ENCODE measurements at places on chromosomes 5 and 9. TPM values are rescaled to one million over a fixed set of nuclear protein-coding genes. Genes with fewer than 3 reads are reported as not detected.

- H3K36me3 ChIP-seq, result no peaks in the 10 kb centered on the region
- H3K4me3 ChIP-seq, result no peak overlapping the region
- DNase-seq, result no peak
- H3K4me1 ChIP-seq, result no peaks in the 10 kb centered on the region
Measured at GRCh38 chr5:117594166-117594565, 1019.5 kb upstream of the SEMA6A start.

GRCh38 chr5:116451066-116451465 is 123.6 kb downstream of the SEMA6A start:
- H3K4me1 ChIP-seq, result peaks cover 3% of the 10 kb centered on the region
- DNase-seq, result no peak
- no peaks in the 10 kb centered on the region for H3K36me3 ChIP-seq
- H3K27ac ChIP-seq, result no peak overlapping the region
- no peak overlapping the region for H3K4me3 ChIP-seq
- no peaks in the 10 kb centered on the region for H3K27me3 ChIP-seq

GRCh38 chr9:35903049-35903448 is 3.0 kb upstream of the HRCT1 start:
- no peaks in the 10 kb centered on the region for H3K36me3 ChIP-seq
- DNase-seq, result peak; percentile 54
- H3K4me1 ChIP-seq, result peaks cover 28% of the 10 kb centered on the region
- H3K27me3 ChIP-seq, result no peaks in the 10 kb centered on the region
- H3K27ac ChIP-seq, result no peak overlapping the region

DNA sequence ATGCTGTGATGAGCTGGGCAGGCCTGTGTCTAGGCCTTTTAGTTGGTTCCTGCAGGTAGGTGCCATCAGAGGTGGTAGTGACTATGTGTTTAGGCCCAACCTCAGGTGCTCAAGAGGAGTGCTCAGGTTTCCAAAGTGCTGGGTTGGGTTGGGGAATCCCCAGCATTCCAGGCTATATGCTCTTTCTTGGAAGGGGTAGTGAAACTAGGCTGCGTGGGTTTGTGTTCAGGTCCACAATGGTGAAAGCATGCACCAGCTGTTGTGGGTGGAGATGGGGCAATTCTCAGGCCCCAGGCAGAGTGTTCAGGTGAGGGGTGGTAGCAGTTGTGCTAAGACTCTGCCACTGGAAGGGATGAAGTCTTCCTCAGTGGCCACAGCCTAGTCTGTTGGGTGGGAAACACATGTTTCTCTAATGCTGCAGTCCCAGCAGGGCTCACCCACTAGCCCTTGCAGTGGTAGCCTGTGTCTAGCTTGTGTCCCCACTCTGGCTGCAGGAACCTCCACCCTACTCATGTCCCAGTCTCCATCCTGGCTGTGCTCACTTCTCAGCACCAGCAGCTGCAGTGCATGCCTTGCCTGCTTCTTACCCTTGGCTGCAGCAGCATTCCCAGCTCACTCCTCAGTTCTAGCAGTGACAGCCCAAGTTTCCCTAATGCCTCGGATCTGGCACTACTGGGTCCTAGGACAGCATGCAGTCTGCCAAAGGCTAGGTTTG is 78.9 kb downstream of the FAM170A start:
- H3K4me1 ChIP-seq, result no peaks in the 10 kb centered on the region
- no peak overlapping the region for H3K27ac ChIP-seq
- H3K4me3 ChIP-seq, result no peak overlapping the region
- H3K27me3 ChIP-seq, result no peaks in the 10 kb centered on the region
- H3K36me3 ChIP-seq, result no peaks in the 10 kb centered on the region

- no peaks in the 10 kb centered on the region for H3K4me1 ChIP-seq
- no peak overlapping the region for H3K4me3 ChIP-seq
Measured at GRCh38 chr5:66338828-66339227, 194.7 kb downstream of the SREK1 start.

GRCh38 chr9:121914017-121914595 is 179.0 kb downstream of the TTLL11 start:
- H3K27me3 ChIP-seq, result no peaks in the 10 kb centered on the region
- no peaks in the 10 kb centered on the region for H3K4me1 ChIP-seq
- H3K36me3 ChIP-seq, result no peaks in the 10 kb centered on the region
- DNase-seq, result no peak
- no peak overlapping the region for H3K27ac ChIP-seq

GRCh38 chr5:107516452-107517184 is 154.1 kb downstream of the EFNA5 start:
- DNase-seq, result peak; percentile 74
- no peak overlapping the region for H3K4me3 ChIP-seq
- no peaks in the 10 kb centered on the region for H3K27me3 ChIP-seq
- no peak overlapping the region for H3K27ac ChIP-seq
- H3K36me3 ChIP-seq, result no peaks in the 10 kb centered on the region

- H3K4me1 ChIP-seq, result no peaks in the 10 kb centered on the region
- no peak overlapping the region for H3K4me3 ChIP-seq
- H3K27me3 ChIP-seq, result no peaks in the 10 kb centered on the region
- no peak overlapping the region for H3K27ac ChIP-seq
- no peak for DNase-seq
- H3K36me3 ChIP-seq, result no peaks in the 10 kb centered on the region
Measured at GRCh38 chr5:116448870-116449427, 125.7 kb downstream of the SEMA6A start.

DNA sequence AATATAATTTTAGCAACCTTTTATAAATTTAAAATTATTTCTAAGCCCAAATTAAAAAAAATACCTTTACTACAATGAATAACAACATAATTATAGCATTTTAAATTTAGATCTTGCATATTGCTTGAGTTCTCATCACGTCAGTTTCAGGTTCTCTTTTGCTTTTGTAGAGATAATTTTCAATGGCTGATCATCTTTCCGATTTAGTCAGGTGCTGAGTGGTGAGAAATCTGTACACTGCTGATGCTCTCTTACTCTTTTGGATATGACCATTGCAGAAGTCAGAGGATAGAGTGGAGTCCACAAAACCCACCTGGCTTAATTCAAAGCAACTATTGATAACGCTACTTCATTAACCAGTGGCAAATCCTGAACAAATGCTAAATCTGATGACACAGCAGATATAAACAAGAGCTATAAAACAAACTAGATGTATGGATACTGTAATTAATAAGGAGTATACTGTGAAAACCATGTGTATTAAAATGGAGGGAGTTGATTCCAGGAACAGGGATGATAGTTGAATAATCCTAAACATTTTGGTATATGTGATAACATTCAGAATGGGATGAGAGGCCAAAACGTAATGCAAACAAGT is 394.8 kb downstream of the CSNK1G3 start:
- no peaks in the 10 kb centered on the region for H3K36me3 ChIP-seq
- H3K27ac ChIP-seq, result no peak overlapping the region
- no peak for DNase-seq
- no peak overlapping the region for H3K4me3 ChIP-seq
- H3K4me1 ChIP-seq, result no peaks in the 10 kb centered on the region

DNA sequence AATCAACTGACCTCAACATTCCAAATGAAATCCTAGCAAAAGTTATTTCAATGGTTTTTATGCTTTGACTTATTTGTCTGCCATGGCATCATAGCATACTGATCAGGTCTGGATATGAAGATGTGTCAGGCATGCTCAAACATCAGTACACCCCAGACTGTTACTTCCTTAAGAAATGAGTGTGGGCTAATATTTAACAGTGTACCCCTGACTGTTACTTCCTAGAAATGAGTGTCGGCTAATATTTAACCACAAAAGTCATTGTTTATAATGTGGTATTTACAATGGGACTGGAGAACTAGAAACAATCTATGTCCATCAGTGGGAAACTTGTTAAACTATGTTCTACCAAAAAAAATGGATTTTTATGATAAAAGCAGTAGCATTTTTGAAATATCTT is 38.1 kb upstream of the HNRNPA0 start:
- H3K27me3 ChIP-seq, result no peaks in the 10 kb centered on the region
- H3K27ac ChIP-seq, result no peak overlapping the region
- H3K4me1 ChIP-seq, result no peaks in the 10 kb centered on the region
- no peaks in the 10 kb centered on the region for H3K36me3 ChIP-seq

GRCh38 chr9:99834474-99834873 is 12.8 kb downstream of the NR4A3 start:
- H3K27me3 ChIP-seq, result no peaks in the 10 kb centered on the region
- peaks cover 2% of the 10 kb centered on the region for H3K36me3 ChIP-seq
- H3K4me1 ChIP-seq, result no peaks in the 10 kb centered on the region
- no peak for DNase-seq

DNA sequence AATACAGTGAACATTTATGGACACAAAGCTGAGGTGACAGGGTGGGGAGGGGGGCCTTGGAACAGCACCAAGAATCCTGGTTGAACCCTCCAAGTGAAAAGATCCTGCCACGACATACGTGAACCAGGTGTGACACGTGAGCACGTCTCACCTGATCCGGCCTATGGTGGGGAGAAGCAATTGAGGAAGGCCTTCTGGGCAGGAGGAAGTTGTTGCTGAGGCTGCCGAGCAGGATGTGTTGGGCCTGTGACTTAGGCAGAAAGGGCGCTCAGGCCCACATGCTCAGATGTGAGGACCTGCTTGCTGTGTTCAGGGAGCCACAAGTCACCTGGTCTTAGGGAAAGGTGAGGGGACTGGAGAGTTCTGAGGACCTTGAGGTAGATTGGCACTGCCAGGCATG is 2.5 kb upstream of the MAPK9 start:
- H3K27me3 ChIP-seq, result no peaks in the 10 kb centered on the region
- H3K4me3 ChIP-seq, result no peak overlapping the region
- H3K27ac ChIP-seq, result no peak overlapping the region
- H3K4me1 ChIP-seq, result peaks cover 4% of the 10 kb centered on the region
- no peaks in the 10 kb centered on the region for H3K36me3 ChIP-seq

DNA sequence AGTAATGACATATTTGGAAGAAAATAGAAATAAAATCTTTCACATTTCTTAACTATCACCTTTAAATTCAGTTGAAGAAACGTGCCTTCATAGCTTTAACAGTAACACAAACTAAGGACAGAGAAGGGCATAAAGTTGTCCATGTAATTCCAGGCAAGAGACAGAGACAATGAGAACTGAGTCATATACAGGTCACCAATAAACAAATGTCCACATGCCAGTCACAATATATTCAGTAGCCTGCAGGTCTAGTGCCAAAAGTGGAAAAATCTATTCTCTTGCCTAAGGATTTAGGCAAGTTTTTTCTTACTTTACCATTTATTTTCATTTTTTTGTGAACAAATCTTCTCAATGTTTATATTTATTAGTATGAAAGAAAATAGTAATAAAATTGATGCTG is 1711.5 kb upstream of the NUDT12 start:
- H3K4me3 ChIP-seq, result no peak overlapping the region
- no peak for DNase-seq

SLC36A3 gene
- not detected for polyA plus RNA-seq

GNA14 gene
- 0.25 TPM for polyA plus RNA-seq

MYOZ3 gene
- polyA plus RNA-seq, result 0.14 TPM

SAPCD2 gene
- polyA plus RNA-seq, result 0.85 TPM

POLR3G gene
- 9.1 TPM for polyA plus RNA-seq

PRDM12 gene
- 0.02 TPM for polyA plus RNA-seq

AQP7 gene
- polyA plus RNA-seq, result 0.05 TPM

SLF1 gene
- 3.1 TPM for polyA plus RNA-seq

FRMPD1 gene
- not detected for polyA plus RNA-seq

Data from fibroblast of lung (primary cell).